ENCODE measurements at places on chromosomes 2 and 18.

- DNase-seq: no peak
Measured at GRCh38 chr2:101571951-101572350, 97.0 kb upstream of the RFX8 start.

- no peak for DNase-seq
Measured at GRCh38 chr2:207511851-207512250, 17.9 kb upstream of the CREB1 start.

DNA sequence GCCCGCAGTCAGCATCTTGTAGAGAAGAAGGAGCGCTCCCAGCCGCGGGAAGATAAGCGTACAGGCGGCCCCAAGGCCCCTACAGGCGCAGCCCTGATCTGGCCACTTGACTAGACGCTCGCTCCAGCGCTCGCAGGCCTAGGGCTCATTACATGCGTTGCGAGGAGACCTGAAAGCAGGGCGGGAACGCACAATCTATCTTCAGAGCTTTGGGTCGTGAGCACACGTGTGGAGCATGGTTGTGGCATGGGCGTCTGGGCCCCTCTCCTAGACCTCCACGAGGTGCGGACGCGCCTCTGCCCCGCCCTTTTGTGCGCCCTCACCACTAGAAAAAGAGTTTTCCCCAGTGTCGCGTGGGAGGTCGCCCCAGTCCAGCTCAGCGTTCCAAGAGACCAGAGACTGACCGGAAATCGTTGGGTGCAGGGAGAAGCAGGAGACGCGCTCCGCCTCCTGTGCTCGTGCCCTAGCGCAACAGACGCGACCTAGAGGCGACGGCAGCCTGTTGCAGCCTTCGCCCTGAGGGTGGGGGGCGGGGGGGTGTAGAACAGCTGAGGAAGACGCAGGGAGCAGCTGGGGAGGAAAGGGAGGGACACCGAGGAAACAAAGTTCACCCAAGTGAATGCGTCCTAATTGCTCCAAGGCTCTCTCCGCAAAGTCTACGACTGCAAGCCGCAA, 12.6 kb downstream of the NR4A2 start:
- DNase-seq: no peak

GRCh38 chr2:100845141-100845991, 25.4 kb downstream of the NPAS2 start:
- DNase-seq: no peak

GRCh38 chr2:109135359-109136197, 6.6 kb downstream of the SH3RF3 start:
- no peak for DNase-seq

- DNase-seq: no peak
Measured at GRCh38 chr2:46298522-46299353, 1.5 kb downstream of the EPAS1 start.

DNA sequence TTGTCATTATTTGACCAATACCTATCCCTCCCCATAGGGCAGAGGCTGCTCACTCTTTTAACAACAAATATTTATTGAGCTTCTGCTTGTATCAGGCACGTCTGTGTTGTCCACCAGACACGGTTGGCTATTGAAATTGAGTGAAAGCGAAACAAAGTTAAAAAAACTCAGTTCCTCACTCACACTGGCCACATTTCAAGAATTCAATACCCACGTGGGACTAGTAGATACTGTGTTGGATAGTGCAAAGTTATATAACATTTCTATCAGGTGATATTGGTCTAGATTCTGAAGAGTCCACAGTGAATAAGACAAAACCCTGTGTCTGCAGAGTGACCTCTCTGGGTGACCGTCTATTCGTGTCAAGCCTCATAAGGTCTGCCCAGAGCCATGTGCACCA, 43.9 kb upstream of the GALR1 start:
- DNase-seq: no peak

DNA sequence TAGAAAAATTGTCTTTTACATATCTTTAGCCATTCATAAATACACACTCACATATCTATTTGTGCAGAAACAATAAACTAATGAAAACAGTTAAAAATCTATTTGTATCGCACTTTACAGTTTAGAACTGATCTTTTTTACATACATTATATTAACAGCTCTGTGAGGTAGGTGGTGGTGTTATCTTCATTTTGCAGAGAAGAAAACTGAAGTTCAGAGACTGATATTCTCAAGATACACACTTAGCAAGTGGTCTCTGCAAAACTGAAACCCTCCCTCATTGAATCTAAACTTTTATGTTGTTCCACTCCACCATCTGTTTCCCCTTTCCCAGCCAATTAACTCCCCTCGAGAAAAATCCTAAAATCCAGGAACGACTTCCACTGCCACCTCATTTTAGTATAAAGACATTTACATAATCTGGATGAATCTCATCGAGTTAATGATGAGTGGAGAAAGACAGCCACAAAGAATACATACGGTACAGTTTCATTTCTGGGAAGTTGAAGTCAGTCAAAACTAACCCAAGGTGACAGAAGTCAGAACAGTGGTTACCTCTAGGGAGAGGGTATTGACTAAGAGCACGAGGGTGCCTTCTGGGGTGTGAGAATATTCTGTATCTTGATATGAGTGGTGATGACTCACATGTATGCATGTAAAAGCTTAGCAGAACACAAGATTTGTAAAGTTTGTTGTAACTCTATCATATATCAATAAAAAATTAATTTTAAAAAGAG, 524.2 kb upstream of the TCF4 start:
- DNase-seq: no peak

DNA sequence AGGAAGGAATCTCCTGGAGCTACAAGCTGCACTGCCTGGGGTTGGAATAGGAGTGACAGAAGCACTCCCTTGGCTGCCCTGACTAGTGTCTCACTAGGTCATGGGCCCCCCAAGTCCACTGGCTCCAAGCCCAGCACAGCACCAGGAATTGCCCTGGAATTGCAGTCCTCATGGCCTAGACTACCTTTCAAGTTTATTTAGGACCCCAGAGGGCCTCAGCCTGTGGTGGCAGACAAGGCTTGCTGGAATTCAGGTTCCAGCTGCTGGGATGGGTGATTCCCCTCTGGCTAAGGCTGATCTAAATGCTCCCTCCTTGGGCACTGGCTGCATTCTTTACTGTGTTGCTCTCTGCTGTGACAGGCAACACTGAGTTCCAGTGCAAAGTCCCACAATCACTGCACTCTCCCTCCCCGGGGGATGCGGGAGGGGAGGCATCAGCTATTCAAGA, 14.0 kb downstream of the STRADB start:
- no peak for DNase-seq

DNA sequence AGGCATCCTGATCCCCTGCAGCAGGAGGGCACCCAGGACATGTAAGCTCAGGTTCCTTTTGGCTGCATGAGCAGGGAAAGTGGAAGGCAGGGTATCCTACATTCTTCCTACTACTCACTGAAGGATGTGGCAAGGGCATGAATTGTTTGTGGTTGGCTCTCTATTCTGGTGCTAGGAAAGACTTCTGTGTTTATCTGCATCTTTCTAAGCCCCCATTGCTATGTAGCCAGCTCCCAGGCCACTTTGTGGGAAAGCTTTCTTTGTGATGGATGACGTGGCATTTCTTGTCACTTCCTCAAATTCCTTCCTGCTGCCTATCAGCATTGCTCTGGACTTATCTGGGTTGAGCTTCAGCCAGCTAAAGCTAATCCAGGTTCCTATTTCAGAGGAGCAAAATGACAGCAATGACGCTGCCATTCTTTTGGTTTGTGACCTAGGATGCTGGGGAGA, 46.2 kb downstream of the MEIS1 start:
- DNase-seq: no peak

DNA sequence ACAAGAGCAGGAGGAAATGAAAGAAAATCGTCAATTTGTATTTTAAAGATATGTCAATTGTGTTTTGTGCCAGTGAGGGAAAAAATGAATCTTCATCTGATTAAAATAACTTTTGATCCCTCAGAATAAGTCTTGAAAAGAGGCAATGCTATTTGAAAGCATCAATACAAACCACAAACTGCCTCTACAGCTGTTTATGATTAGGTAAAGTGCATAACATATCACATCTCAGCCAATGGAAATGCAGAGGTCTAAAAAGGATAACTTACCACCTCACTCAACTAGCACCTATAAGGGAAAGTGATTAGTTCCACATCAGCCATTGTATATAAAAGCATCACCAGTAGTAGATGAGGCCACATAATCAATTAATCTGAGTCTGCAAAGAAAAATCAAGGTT, 492.2 kb upstream of the CDH2 start:
- DNase-seq: no peak

- DNase-seq: no peak
Measured at GRCh38 chr2:67604360-67604759, 207.2 kb downstream of the ETAA1 start.

GRCh38 chr2:224223851-224224555, 177.9 kb downstream of the FAM124B start:
- no peak for DNase-seq

GRCh38 chr2:144836635-144837350, 316.9 kb upstream of the ZEB2 start:
- DNase-seq: no peak

DNA sequence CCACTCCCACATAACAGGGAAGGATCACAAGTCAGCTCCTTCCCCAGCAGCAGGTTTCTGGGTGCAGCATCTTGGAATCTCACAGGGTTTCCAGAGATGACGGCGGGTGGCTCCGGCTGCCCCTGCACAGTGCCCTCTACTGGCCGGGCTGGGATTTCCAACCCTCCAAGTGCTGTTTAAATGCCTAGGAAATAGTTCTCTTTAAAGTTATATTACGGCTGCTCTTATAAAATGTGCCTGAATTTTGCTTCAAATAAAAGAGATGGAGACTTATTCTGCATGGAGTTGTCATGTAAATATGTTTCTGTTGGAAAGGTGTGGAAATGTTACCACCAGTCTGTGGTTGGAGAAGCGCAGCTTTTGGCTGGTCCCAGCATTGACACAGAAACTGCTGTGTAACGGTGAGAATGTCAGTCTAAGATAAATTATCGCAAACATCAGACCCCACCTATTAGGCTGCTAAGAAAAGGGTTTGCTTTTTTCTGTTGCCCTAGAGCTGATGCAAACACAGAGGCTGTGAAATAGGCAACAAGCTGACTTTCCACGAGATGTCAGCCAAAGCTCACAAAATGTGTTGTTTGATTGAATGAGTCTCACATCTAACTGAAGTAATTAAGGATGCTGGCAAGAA, 3.3 kb upstream of the HJURP start:
- DNase-seq: no peak

GRCh38 chr2:205511221-205511620, 171.1 kb upstream of the NRP2 start:
- DNase-seq: no peak

- no peak for DNase-seq
Measured at GRCh38 chr2:9231291-9232165, 24.9 kb downstream of the ASAP2 start.

Data from central memory CD8-positive, alpha-beta T cell (primary cell).